ENCODE measurements at places on chromosomes 3 and 15.

GRCh38 chr3:169764312-169764881 is 463 bp downstream of the TERC start:
- no peak for DNase-seq

- DNase-seq, result no peak
These were observed 20.1 kb downstream of the FAM3D start for GRCh38 chr3:58646503-58646902.

DNA sequence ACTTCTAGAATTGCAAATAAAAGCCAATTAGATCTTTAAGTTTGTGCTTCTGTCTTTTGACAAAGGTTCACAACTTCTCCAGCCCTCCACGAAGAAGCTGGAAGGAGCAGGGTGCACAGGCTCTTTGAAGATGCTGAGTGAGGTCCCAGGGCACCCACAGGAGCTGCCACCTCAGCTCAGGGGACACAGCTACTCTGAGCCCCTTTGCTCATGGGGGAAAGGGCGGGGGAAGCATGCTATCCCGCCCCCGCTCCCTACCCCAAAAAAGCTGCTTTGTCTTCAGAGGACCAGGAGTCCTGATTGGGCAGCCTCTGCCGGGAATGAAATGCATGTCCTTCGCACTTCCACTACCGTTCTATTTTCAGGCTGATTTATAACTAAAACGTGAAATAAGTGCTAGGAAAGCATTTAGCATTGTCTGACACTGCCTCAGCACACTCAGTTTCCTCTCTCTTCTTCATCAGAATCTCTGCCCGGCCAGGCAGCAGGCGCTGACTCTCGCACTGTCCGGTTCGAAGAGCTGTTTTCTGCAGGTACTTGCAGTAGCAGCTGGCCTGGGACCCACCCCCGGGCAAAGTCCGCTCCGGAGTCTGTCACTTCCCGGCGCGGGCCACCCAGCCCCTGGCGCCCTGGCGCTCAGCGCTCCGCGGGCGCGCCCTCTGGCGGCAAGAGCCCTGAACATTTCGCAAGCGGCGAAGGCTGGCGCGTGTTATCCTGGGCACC is 45.5 kb upstream of the KLHL25 start:
- peak; percentile 70 for DNase-seq

- DNase-seq, result no peak
These were observed 42.9 kb upstream of the LRRFIP2 start for GRCh38 chr3:37217098-37217849.

DNA sequence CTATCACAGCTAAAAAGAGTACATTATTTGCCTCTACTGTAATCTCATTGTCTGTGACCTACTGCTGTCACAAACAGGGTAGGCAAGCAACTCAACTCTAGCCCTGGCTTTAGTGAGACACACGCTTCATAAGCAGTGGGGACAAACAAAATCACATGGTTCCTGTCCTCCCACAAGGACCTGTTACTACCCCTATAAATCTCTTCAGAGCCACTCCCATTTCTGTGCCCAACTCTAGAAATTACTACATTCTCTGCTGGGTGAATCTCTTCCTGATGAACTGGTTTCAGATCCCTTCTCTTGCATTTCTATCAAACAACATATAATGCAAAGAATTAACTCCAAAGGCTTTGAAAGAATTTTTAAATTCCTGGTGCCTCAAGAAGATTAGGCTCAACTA is 117.3 kb downstream of the DMXL2 start:
- no peak for DNase-seq
